ENCODE measurements at places on chromosomes 5 and 9.

GRCh38 chr9:19496321-19497050, 87.7 kb downstream of the ACER2 start:
- no peaks in the 10 kb centered on the region for H3K27me3 ChIP-seq
- H3K4me3 ChIP-seq = no peak overlapping the region
- H3K27ac ChIP-seq = no peak overlapping the region
- peaks cover 13% of the 10 kb centered on the region for H3K4me1 ChIP-seq
- H3K36me3 ChIP-seq = peaks cover 7% of the 10 kb centered on the region
- no peak for DNase-seq

GRCh38 chr5:84862132-84862531, 477.5 kb upstream of the EDIL3 start:
- H3K4me1 ChIP-seq = no peaks in the 10 kb centered on the region
- no peak overlapping the region for H3K27ac ChIP-seq
- no peak overlapping the region for H3K4me3 ChIP-seq
- H3K27me3 ChIP-seq = peaks cover 4% of the 10 kb centered on the region
- no peak for DNase-seq
- H3K36me3 ChIP-seq = no peaks in the 10 kb centered on the region

GRCh38 chr5:154365823-154366222, 80.0 kb upstream of the SAP30L start:
- no peaks in the 10 kb centered on the region for H3K27me3 ChIP-seq
- no peak overlapping the region for H3K4me3 ChIP-seq
- DNase-seq = no peak
- peaks cover 19% of the 10 kb centered on the region for H3K4me1 ChIP-seq
- H3K36me3 ChIP-seq = peaks cover 4% of the 10 kb centered on the region

- no peak overlapping the region for H3K4me3 ChIP-seq
- no peak for DNase-seq
Observed at GRCh38 chr9:22976454-22976853, 529.8 kb downstream of the DMRTA1 start.

GRCh38 chr9:78267889-78268288, 29.0 kb upstream of the PSAT1 start:
- H3K27ac ChIP-seq = no peak overlapping the region
- H3K36me3 ChIP-seq = peaks cover 7% of the 10 kb centered on the region
- H3K4me3 ChIP-seq = no peak overlapping the region
- H3K4me1 ChIP-seq = peaks cover 2% of the 10 kb centered on the region

GRCh38 chr9:35164711-35165110, 2.9 kb downstream of the UNC13B start:
- H3K27me3 ChIP-seq = peaks cover 1% of the 10 kb centered on the region
- no peak for DNase-seq
- no peak overlapping the region for H3K4me3 ChIP-seq
- no peak overlapping the region for H3K27ac ChIP-seq

- no peak overlapping the region for H3K27ac ChIP-seq
- peaks cover 3% of the 10 kb centered on the region for H3K27me3 ChIP-seq
- no peak for DNase-seq
- H3K4me1 ChIP-seq = peaks cover 8% of the 10 kb centered on the region
- H3K36me3 ChIP-seq = no peaks in the 10 kb centered on the region
Observed at GRCh38 chr9:16545639-16546038, 324.8 kb downstream of the BNC2 start.

DNA sequence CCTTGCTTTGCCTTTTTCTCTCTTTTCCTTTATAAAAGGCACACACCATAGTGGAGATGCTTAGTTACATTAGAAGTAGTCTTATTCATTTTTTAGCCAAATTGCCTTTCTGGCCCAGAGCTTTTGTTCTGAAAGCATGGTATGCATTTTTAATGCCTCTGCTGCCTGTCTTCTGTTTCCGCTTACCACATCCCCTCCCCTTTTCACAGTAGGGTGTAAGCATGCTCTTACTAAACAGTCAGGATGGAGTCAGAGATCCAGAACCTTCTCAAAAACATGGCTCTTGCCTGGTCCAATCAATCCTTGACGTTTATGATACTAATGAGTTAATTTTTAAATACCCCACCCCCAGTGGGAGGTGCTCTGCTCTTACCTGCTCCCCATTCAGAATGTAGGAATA, 22.5 kb downstream of the PPP3R2 start:
- H3K27ac ChIP-seq = no peak overlapping the region
- no peak overlapping the region for H3K4me3 ChIP-seq
- no peaks in the 10 kb centered on the region for H3K36me3 ChIP-seq

DNA sequence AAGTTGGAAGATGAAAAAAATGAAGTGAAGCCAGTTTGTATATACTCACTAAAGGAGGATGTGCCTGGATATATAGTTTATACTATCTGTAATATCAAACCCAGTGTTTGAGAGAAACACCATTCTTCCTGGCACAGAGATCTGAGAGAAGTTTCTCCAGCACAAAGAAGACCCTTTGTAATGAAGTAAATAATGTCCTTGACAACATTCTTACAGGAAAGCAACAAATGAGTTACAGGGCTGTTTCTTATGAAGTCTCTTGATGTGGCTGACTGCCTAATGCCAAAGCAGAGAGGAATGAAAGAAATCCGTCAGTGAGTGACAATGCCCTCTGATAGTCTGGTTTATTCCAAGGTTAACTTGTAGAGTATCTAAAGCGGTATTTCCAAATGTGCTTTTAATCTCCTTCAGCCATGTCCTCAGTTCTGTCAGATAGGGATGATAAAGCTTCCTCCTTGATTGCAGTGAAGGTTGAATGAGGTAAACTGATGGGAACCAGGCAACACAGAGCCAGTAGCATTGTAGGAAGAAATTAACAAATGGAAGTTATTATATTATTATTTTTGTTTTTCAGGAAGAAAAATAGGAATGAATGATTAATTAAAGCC, 123.1 kb upstream of the ZNF608 start:
- no peak for DNase-seq
- no peak overlapping the region for H3K27ac ChIP-seq
- H3K27me3 ChIP-seq = peaks cover 2% of the 10 kb centered on the region
- H3K36me3 ChIP-seq = no peaks in the 10 kb centered on the region
- H3K4me1 ChIP-seq = peaks cover 2% of the 10 kb centered on the region

DNA sequence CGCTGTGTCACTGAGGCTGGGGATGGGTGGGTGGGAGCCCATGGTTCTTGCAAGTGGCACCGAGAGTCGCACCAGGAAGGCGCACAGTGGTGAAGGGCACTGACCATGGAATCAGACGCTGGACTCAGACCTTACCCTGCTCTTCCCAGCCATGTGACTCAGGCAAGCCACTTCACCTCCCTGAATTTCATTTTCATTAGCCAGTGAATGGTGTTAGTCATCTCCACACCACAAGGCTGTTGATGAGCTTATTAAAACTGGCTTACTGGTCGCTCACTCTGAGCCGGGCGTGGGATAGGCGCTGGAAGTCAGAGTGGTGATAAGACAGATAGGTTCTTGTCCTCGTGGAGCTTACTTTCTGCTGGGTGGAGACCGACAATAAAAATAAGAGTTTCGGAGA, 25.1 kb downstream of the FGF18 start:
- H3K27ac ChIP-seq = no peak overlapping the region
- peaks cover 10% of the 10 kb centered on the region for H3K27me3 ChIP-seq
- peaks cover 36% of the 10 kb centered on the region for H3K4me1 ChIP-seq
- no peak overlapping the region for H3K4me3 ChIP-seq
- no peak for DNase-seq

DNA sequence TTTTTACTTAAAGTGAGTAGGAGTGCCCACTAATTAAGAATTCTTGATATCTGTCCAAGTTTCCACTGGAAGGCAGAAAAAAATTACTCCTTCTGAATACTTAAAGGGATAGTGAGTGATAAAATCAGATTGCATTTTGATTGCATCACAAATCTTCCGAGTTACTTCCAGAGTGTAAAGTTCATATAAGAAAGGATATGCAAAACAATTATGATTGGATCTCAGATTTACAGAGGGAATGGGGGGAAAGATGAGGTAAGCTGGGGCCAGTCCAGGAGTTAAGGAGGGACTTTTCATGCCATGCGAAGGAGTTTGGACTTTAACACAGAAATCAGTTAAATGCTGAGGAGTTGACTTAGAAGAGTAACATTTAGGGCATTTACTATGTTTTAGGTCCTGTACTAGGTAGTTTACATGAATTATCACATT, 9.3 kb upstream of the RNF145 start:
- H3K27me3 ChIP-seq = peaks cover 5% of the 10 kb centered on the region
- H3K36me3 ChIP-seq = no peaks in the 10 kb centered on the region
- no peak for DNase-seq
- no peak overlapping the region for H3K4me3 ChIP-seq
- no peak overlapping the region for H3K27ac ChIP-seq
- no peaks in the 10 kb centered on the region for H3K4me1 ChIP-seq

GRCh38 chr5:134114886-134115805, 665 bp downstream of the TCF7 start:
- peaks cover 7% of the 10 kb centered on the region for H3K4me1 ChIP-seq
- peaks cover 11% of the 10 kb centered on the region for H3K27me3 ChIP-seq
- H3K36me3 ChIP-seq = peaks cover 4% of the 10 kb centered on the region

- peak; percentile 76 for DNase-seq
- H3K27ac ChIP-seq = no peak within 1 kb of the TSS
- H3K4me3 ChIP-seq = peak within 1 kb of the TSS; percentile 88
- no peaks in the 10 kb centered on the region for H3K4me1 ChIP-seq
- peaks cover 16% of the 10 kb centered on the region for H3K36me3 ChIP-seq
Observed at GRCh38 chr5:178590141-178590923, at the start of gene COL23A1. Gene COL23A1 (minus strand): TSS chr5:178590393.

- DNase-seq = no peak
- no peak overlapping the region for H3K4me3 ChIP-seq
- peaks cover 2% of the 10 kb centered on the region for H3K27me3 ChIP-seq
- no peak overlapping the region for H3K27ac ChIP-seq
- peaks cover 22% of the 10 kb centered on the region for H3K4me1 ChIP-seq
Observed at GRCh38 chr5:160970605-160971191, 118.7 kb upstream of the ATP10B start.

GRCh38 chr9:127574072-127574993, 37.7 kb upstream of the STXBP1 start:
- H3K27me3 ChIP-seq = peaks cover 4% of the 10 kb centered on the region
- peaks cover 9% of the 10 kb centered on the region for H3K4me1 ChIP-seq
- no peak overlapping the region for H3K27ac ChIP-seq
- no peak for DNase-seq
- H3K36me3 ChIP-seq = no peaks in the 10 kb centered on the region

- H3K4me3 ChIP-seq = no peak overlapping the region
- H3K36me3 ChIP-seq = no peaks in the 10 kb centered on the region
- peaks cover 17% of the 10 kb centered on the region for H3K4me1 ChIP-seq
- DNase-seq = no peak
Observed at GRCh38 chr5:179153341-179153901, 93.2 kb downstream of the ZNF354C start.

DNA sequence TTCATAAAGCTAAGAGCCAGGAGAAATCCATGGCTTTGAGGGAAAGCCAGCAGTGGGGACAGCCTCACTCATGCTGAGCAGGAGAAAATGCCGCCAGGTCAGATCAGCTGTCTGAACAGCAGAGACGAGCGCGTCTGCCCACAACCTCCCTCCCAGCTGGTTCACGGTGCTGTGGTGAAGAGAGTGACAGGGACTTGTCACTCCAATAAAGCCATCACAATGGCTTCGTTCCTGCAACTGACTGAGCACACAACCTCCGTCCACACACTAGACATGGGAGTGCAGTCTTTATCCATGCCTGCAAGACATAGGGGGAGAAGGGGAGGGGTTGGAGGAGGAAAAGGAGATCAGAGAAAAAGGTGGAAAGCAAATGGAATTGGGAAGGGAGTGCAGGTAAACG, 206.9 kb downstream of the GABBR2 start:
- H3K4me1 ChIP-seq = peaks cover 46% of the 10 kb centered on the region
- H3K4me3 ChIP-seq = no peak overlapping the region

DNA sequence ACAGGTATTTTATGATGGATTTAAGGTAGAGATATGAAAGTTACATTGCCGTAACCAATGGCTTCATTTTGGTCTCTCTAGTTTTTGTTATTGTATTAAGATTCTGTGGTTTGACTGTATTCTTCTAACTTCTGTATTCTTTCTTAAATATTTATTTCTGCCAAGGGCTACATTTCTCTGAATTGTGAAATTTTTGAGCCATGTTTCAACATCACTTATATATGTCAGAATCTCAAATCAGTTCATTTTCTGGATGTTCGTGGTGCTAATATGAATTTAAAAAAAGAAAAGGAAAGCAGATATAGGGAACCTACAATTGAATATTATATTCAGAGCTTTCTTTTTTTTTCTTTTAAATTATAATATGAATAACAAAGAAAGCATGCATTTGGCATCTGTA, 142.7 kb downstream of the ANXA1 start:
- DNase-seq = no peak
- H3K27me3 ChIP-seq = no peaks in the 10 kb centered on the region
- H3K27ac ChIP-seq = no peak overlapping the region
- H3K4me1 ChIP-seq = no peaks in the 10 kb centered on the region
- H3K4me3 ChIP-seq = no peak overlapping the region
- peaks cover 9% of the 10 kb centered on the region for H3K36me3 ChIP-seq

DNA sequence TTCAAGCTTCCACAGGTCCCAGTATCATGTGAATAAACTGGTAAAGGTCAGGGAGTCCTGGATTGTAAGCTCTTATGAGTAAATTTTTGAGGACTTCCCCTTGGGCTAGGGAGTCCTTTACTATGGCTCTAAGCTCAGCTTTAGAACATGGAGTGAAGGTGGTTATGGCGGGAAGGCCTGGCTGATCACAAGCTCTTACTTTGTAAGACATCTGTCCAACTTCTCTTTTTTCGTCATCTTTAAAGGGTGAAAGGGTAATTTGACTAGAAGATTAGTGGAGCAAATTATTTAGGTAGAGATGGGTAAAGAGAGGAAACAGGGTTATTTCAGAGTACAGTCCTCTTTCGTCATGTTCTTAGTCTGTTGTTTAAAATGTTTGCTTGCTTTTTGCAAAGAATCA, 155.4 kb downstream of the AOPEP start:
- no peak for DNase-seq
- H3K27me3 ChIP-seq = no peaks in the 10 kb centered on the region
- H3K4me1 ChIP-seq = no peaks in the 10 kb centered on the region

DNA sequence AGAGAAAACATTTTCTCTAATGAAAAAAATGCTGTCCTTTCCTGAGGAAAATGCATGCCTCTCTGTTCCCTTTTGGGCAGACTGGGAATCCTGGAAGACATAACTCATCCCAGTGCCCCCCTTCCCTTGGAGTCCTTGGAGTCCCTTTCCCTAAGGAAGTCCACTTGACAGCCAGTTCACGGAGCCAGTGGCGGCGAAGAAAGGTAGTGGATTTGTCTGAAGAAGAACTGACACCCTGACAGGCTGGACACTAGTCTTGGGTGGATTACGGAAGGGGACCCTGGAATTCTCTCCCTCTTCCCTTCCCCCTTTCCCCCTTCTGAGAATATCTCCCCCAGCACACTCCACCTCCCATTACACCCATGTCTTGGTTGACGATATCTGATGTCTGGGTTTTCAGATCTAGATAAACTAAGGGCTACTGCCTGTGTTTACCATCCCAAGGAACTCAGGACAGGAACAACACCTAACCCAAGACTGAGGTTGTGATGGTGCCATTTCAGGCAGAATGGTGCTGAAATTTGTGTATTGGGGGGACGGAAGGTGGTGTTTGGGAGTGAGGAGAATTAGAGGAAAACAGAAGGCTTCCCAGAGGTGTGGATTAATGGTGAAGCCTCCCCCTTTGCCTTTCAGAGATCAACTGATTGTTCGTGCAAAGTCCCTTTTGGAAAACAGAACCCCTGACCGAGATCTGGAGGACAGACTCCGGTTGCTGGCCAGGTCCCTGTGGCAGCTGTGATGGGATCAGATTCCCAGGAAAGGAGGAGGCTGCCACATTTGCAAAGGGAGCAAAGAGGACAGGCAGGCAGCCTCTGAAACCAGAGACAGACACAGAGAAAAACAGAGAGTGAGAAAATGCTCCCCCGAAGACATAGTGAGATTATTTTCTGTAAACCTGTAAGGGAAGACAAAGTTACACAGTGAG, 704 bp downstream of the SPARC start:
- peaks cover 2% of the 10 kb centered on the region for H3K27me3 ChIP-seq
- peak; percentile 38 for DNase-seq
- H3K27ac ChIP-seq = peak overlapping the region; percentile 97
- H3K4me3 ChIP-seq = peak overlapping the region; percentile 99
- H3K36me3 ChIP-seq = no peaks in the 10 kb centered on the region
- H3K4me1 ChIP-seq = peaks cover 41% of the 10 kb centered on the region

Measured in glutamatergic neuron (in vitro differentiated cells).